ENCODE measurements at places on chromosomes 3 and 15.

DNA sequence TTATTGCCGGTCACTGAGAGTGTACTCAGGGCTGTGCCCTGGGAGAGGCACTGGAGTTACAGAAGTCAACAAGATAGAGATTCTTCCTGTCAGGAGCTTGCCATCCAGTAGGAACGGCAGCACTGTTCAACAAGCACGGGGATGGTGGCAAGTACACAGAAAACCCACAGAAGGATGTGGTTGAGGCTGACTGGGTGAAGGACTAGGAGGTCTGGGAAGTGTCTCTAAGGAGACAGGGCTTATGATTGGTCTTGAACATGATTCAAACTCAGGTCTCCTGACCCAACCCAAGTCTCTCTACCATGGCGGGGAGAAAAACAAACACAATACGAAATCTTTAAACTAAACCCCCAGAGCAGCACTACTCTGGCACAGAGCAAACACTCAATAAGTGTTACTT lies 37.6 kb downstream of the ERICH6 start:
- no peak for DNase-seq

DNA sequence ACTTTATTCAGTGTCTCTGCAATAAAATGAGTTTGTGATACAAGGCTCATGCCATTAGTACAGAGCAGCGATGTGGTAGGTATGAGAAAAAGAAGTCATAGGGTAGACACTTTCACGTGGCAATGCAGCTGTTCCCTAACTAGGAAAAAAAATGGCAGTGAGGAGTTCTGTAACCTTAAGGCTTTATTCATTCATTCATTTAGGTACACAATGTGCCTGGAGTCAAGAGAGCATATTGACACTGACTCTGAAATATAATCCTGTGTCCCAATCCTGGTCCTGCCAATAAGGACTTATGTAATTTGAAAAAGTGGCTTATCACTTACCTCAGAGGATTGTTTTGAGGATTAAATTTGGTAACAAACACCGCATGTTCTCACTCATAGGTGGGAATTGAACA lies 173.0 kb upstream of the AZI2 start:
- DNase-seq: no peak

GRCh38 chr3:174438501-174439145 lies 420.5 kb upstream of the NAALADL2 start:
- DNase-seq: no peak

- DNase-seq: no peak
Observed at GRCh38 chr15:58546066-58546591, 114.3 kb downstream of the LIPC start.

GRCh38 chr3:194840661-194841514 lies 155.2 kb downstream of the FAM43A start:
- DNase-seq: no peak

- no peak for DNase-seq
Observed at GRCh38 chr3:174957081-174957480, 97.9 kb downstream of the NAALADL2 start.

- DNase-seq: no peak
Observed at GRCh38 chr3:34881026-34881425, 758.3 kb upstream of the ARPP21 start.

GRCh38 chr3:153050978-153051377 lies 111.0 kb upstream of the RAP2B start:
- DNase-seq: no peak

- DNase-seq: no peak
Observed at GRCh38 chr3:62201438-62202035, 171.8 kb downstream of the FEZF2 start.

DNA sequence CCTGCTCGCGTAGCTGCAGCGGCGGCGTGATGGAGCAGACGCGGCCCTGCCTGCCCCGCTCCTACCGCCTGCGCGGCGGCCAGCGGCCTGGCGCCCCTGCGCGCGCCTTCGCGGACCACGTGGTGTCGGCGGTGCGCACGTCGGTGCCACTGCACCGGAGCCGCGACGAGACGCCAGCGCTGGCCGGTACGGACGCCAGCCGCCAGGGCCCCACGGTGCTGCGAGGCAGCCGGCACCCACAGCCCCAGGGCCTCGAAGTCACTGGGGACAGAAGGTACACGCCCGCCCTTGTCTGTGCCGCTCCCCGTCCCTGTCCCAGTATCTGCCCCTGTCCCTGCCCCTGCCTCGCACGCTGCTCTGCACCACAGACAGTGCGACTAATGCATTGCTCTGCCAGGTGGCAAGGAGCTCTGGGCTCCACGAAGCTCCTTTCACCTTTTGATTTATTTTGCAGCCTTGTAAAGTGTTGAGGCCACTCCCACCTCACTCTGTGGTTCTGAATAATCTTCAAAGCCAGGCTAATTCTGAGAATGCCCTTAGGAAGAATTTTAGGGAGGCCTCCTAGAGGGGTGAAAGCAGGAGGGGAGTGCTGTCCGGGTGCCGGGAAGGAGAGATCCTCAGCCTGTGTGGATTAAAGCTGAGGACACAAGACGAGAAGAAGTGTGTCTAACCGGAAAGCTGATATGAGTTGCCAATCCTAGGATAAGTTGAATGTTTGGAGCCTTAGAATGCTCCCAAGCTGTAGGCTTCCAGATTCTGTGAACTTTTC lies 100.0 kb downstream of the THSD4 start:
- DNase-seq: no peak

DNA sequence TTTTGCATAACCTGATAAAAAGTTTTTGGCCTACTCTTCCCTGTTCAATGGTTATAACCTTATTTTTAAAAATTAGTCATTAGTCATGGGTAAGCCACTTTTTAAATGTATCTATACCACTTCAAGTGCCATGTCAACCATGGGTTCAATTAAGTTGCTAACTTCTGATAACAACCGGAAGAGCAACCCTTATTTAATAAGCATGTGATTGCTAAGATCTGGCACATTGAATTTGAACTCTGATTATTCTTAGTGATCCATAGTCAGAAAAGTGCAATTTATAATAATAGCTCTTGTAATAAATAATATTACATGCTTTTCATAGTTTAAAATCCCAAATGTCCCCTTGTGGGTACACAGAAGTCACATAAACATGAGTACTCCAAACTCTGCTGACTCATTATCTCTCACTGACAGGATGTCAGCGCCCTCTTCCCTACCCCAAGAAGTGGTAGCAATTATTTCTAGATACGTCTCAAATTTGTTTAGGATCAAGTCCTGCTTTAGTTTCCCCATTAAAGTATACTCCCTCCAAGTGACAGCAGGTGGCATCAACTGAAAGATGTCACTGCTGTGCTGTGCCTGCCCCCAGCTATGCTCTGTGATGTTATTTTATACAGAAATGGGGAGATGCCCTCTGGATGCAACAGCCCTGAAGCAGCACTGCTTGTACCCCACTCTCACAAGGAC lies 18.6 kb downstream of the SAMD7 start:
- DNase-seq: no peak

- DNase-seq: no peak
Observed at GRCh38 chr3:168977716-168978374, 685.7 kb downstream of the MECOM start.

DNA sequence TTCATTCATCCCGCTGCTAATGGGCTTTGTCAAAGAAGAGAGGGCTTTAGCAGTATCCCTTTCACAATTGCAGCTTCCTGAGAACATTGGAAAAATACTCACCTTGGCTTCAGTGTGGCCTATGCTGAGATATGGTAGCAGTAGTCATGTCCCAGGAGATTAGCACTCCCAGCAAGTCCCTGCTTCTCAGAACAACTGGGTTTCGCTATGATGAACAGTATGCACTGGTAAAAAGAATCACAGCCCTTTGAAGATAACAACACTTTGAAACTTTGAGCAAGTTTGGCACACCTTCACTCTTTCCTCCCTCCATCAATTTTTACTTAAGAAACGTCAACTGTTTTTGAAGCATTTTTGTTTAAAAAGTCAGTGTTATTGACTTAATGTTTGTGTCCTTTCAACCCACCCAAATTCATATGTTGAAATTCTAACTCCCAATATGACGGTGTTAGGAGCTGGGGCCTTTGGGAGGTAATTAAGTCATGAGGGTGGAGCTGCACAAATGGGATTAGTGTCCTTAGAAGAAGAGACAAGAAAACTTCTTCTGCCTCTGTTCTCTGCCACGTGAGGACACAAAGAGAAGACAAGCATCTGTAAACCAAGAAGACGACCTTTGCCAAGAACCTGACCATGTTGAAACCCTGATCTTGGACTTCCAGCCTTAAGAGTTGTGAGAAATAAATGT lies 17.8 kb upstream of the PLSCR4 start:
- no peak for DNase-seq

DNA sequence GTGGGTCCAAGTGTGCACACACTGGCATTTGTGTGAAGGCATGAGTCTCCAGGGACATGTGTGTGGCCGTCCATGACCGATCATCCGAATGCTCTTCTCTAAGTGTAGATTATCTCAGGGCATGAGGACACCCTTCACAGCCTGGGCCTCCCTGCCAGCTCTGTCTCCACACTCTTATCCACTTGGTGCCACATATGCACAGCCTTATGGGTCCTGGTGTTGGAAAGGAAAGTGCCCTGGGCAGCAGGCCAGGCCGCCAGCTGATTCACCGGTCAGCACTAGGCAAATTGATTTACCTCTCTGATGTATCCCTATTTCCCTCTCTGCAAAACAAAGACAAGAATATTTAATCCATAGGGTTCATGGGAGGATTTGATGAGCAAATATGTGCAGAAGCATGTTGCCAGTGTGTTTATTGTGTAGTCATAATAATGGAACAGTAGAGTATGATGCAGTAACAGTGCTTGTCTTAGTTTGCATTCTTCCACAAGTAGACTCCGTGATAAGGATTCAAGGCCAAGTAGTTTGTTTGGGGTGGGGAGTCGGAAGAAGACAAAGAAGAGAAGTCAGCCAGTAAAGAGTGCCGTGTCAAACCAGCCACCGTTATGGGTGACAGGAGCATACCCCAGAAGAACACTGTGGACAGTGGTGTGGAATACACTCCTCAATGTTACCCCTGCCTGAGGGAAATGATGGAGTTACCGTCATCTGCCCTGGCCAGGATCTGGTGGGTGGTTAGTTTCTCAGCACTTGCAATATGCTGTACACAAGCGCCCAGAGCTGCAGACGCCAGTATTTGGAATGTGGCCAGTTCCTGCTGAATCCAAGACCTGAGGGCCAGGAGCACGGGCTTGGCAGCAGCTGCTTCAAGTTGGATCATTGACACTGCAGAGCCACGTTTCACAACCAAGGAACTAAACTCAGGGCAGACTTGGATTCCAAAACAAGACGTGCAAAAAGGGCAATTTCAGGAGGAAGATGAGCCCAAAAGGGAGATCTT lies 85.1 kb downstream of the MTHFS start:
- DNase-seq: no peak

DNA sequence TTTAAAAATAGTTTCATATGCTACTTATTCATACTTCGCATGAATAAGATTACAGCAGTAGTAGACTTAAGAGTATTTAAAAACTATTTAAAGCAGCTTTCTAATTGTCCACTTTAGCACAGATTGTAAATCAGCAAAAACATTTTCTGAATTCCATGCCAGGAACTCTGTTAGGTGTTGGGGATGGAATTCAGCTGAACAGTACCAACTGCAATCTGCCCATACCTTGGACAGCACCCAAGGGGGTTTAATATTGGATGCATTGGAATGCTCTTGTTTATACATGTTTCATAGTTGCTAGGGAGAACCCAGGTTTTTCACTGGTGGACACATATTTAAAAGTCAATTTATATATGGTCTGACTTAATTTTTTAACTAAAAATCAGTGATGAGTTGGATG lies 74.8 kb downstream of the PPM1L start:
- DNase-seq: no peak

- DNase-seq: no peak
Observed at GRCh38 chr15:67212684-67213367, 41.6 kb downstream of the AAGAB start.

GRCh38 chr3:126208182-126208581 lies 27.8 kb upstream of the ALDH1L1 start:
- DNase-seq: no peak

- no peak for DNase-seq
Observed at GRCh38 chr15:101521591-101521990, 32.1 kb upstream of the PCSK6 start.

GRCh38 chr15:23467110-23467600 lies 20.1 kb upstream of the GOLGA6L2 start:
- DNase-seq: no peak

- DNase-seq: no peak
Observed at GRCh38 chr3:16848007-16848406, 36.7 kb upstream of the PLCL2 start.

DNA sequence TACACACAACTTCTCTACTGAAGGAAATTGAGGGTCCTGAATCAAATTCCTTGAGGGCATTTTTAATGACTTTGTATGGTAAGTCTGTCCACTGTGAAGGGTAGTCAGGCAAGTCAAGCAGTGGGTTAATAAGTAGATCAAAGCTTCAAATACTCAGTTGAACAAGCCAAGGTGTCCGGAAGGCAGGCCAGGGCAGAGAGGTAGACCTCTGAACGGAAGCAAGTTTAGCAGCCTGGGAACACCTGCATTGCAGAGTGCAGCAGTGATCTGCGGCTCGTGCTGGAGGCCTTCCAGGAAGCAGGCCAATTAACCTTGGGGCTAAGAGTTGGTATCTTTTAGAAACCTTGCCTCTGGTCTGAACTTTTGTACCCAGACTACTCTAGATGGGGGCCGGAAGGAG lies 143.8 kb downstream of the LRTM1 start:
- DNase-seq: no peak

GRCh38 chr3:126309165-126309564 lies 48.0 kb downstream of the KLF15 start:
- DNase-seq: no peak

- DNase-seq: no peak
Observed at GRCh38 chr15:58492661-58493397, 61.0 kb downstream of the LIPC start.

- DNase-seq: no peak
Observed at GRCh38 chr3:19114461-19114860, 33.8 kb upstream of the KCNH8 start.

- no peak for DNase-seq
Observed at GRCh38 chr3:117722856-117723255, 1013.3 kb downstream of the TUSC7 start.

DNA sequence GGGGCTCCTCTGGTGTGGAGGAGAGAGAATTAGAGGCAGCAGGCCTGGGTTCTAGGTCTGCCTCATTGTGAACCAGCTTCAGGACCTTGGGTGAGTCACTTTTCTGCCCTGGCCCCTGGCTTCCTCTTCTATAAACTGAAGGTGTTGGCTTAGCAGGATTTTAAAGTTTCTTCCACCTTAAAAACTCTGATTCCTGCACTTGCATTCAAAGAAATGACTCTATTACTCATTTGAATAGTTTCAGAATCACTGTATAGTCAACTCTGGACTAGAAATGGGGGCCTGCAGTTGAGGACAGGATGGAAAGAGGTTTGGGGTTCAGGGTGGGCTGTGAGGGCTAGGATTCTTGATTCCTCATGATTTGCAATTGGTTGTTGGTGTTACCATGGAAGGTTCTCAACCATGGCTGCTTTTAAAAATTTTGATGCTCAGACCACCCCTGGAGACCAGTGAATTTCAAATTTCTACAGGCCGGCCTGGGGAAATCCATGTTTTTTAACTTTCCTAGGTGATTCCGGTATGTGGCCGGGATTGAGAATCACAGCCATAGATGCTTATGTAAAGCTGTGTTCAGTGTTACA lies 19.9 kb downstream of the SMAD3 start:
- DNase-seq: no peak

DNA sequence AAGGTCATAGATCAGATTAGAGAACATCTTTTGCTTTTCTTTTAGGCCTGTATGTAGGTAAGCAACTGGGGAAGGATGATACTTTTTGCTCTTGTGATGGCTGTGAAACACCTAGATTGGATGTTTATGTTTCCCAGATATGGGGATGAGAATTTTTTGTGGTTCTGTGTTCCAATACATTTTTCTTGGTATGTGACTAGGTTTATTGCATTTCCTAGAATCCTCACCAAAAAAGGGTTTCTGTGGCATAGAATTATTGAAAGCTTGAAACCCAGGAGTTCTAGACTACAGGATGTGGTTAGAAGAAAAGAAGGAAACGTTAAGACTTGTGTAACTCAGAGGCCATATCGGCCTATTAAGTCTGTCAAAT lies 25.8 kb downstream of the OXNAD1 start:
- DNase-seq: no peak

Data from T-helper 17 cell (primary cell).